Renal cortical epithelial cell (primary cell): ENCODE measurements at places on chromosomes 11 and 22.

DNA sequence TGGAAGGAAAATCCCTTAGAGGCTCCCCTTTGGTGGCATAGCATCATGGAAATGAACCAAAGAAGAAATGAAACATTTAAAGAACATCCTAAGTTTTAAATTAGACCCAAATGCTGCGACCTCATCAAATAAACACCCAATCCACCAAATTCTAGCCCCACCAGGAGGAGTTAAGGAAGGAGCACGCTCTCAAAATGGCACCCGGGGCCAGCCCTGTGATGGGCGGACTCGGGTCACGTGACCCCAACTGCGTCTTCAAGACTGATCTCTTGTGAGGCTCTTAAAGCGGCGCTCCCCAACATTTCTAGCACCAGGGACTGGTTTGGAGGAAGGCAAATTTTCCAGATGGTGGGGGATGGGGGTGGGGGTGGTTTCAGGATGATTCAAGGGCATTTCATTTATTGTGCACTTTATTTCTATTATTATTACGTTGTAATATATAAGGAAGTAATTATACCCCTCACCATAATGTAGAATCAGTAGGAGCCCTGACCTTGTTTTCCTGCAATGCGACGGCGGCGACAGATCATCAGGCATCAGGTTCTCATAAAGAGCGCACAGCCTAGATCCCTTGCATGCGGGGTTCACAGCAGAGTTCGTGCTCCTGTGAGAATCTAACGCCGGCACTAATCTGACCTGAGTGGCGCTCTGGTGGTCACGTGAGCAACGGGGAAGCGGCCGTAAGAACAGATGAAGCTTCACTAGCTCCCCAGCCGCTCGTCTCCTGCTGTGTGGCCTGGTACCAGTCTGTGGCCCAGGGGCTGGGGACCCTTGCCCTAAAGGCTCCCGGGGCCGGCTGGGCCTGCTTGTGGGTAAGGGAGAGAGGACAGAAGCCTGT, 90.6 kb upstream of the SLC22A12 start:
- DNase-seq = no peak

- no peak for DNase-seq
Observed at GRCh38 chr11:993632-994167, 42.8 kb downstream of the MUC6 start.

GRCh38 chr22:50737728-50738648, at the start of gene ACR:
TSS of gene ACR (plus strand) at chr22:50738204. CDS start at chr22:50738236, 32 bp downstream.
- DNase-seq = no peak

DNA sequence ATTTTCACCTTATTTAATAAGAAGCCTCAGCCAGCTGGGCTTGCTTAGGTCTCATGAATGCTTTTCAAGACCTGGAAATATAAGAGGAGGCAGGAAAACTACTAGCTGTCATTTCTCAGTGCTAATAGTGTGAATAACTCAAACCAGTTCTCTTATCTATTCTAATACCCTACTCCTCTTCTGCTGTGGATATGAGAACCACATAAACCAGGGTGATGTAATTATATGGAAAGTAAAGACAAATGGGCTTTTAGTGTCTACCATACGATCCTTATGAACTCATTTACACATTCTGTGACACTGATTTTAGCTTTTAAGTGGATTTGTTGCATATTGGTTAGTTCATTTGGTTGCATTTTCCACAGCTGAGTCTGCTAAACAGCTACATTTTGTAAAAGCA, 8.6 kb downstream of the PDGFD start:
- DNase-seq = no peak

DNA sequence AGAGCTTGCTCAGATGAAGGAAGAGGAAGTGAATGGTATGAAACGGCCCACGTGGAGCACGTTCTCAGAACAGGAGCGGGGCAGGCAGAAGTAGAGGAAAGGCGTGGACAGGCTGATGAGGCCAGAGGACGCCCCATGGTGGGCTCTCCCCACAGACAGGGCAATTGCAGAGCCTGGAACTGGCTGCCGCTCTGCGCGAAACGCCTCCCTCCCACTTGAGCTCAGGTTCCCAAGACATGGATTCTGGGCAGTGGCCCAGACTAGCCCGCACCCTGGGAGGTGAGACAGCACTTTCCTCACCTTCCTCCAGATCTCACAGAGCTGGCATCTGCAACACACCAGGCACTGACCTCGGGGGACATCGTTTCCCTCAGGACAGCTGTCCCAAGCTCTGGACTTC, 117.6 kb downstream of the PHF21B start:
- no peak for DNase-seq

- peak; percentile 80 for DNase-seq
Observed at GRCh38 chr11:120208777-120209176, 2.1 kb upstream of the OAF start.

DNA sequence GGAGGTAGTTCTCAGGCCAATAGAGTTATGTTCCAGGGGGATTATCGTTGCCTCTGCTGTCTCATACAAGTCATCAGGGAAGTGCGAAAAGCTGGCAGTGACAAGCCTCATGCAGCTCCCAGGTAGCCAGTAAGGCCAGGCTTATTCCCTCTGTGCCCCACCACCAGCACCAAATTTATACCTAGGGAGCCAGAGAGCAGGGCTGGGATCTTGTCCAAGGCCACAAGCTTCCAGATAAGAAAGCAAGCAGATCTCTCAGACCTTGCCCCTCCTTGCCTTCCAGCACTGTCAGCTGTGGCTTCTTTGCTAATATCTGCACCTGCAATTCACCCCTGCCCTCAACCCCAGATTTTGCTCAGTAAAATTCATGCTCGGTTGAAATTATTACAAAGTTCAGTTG, 206.3 kb upstream of the FAT3 start:
- no peak for DNase-seq

DNA sequence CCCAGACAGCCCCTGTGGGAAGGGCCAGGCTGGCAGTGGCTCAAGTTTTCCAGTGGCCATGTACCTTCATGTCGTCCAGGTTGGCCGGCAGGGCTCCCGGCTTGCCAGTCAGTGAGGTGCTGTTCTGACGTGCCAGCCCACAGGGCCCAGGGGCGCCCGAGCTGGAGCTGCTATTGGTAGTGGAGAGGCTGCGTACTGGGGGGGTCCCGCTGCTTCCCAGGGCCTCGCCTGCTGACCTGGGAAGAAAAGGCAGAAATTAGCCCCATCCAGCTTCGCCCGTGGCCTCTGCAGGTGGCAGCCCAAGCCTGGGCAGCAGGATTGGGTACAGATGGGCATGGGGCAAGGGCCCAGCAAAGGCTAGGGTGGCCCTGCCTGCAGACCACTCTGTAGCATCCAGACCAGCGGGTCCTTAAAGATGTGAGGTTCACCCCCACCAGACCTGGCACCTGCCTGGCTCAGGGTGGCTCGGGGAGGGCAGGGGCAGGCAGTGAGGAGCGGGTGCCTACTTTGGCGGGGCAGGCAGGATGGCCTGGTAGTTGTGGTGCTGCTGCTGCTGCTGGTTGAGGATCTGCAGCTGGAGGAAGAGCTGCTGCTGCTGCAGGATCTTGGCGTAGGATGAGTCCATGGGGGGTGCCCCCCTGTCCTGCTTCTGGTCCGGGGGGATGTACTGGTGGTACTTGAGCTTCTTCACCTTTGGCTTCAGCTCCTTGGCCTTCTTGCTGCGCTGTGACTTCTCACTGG, 50.1 kb downstream of the SGSM3 start:
- no peak for DNase-seq

DNA sequence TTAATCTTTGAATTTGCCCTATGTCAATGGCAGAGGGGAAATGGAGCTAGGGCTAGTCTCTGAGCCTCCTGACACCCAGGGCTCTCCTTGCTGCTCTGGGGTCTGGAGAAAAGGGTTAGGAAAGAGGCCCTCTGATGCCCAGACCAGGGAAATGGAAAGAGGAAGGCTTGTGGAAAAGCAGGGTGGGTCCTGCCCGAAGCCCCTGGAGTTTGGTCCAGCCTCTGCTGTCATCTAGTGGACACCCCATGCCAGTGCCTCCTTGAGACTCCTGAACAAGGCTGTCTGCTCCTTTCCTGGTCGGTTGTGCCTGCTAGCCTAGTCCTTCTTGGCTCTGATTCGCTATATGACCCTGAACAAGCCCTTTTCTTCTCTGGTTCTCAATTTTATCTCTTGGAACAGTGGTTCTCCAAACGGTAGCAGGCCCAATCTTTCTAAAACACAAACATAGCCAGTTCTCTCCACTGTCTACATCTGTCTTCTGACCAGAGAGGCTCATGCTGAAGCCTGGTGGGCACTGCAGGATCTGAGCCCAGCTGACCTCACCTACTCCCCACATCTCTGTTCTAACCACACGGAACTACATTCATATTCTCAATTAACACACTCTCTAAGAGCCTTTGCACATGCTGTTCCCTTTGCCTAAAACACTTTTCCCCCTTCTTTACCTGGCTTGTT, 8.8 kb upstream of the PLA2G3 start:
- peak; percentile 60 for DNase-seq
